NCI-H1092 (cell line): ENCODE measurements at places on chromosomes 1 and 21.

DNA sequence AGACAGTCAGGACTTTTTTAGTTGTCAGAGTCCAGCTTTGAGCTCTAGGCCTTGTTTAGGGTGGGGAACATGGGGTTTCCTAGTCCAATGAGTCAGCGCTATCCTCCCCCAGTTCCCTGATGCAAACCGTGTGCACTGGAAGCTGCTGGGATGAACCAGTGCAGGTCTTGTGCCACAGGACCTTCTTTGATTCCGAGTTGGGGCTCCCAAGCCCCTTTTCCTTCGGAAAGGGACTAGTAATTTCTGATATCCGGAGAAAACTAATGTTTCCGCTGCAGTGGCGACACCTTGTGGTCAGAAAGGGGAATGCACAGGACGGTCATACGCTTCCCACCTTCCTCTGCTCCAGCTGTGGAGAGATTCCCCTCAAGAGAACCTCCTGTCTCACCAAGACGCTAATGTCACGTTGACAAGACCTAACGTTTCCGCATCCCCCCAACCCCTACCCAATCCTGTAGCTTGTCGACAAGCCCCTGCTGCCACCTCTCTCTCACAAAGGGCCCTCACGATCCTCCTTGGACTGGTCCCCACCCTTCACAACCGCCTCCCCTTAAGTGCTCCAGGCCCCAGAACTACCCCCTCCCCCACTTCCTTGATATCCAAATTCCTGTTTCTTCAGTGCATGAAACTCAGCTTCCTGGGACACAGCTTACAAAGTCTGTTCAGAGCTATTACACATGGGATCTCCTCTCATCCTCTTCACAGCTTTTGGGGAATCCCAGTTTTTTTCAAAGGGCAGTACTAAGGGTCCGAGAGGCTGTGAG lies 30.9 kb downstream of the GPA33 start:
- peak; percentile 45 for DNase-seq

DNA sequence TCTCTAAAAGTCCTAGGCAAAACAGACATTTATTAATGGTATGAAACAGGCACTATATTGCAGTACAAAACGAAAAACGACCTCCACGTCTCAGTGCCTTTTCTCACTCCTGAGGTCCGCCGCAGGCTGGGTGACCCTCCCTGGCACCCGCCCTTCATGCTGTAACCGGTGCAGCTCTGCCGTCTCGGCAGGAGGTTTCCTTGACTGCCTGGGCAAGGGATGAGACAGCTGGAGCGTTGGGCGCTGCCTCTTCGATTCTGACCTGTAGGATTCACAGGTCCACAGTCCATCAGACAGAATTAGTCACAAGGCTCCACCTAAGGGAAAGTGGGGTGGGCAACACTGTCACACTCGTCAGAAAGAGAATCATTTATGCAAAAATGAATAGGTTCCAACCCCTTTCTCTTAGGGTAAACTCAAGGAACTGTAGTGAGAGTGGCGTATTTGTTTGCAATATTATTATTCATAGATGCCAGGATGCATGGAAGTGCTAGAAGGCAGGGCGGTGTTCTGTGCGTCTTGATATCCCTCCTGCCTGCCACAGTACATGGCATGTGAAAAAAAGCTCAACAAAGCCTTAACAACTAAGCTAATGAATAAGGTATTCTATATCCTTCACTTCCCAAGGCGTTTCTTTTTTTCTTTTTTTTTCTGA lies 23.5 kb upstream of the ZBTB18 start:
- DNase-seq, result no peak

DNA sequence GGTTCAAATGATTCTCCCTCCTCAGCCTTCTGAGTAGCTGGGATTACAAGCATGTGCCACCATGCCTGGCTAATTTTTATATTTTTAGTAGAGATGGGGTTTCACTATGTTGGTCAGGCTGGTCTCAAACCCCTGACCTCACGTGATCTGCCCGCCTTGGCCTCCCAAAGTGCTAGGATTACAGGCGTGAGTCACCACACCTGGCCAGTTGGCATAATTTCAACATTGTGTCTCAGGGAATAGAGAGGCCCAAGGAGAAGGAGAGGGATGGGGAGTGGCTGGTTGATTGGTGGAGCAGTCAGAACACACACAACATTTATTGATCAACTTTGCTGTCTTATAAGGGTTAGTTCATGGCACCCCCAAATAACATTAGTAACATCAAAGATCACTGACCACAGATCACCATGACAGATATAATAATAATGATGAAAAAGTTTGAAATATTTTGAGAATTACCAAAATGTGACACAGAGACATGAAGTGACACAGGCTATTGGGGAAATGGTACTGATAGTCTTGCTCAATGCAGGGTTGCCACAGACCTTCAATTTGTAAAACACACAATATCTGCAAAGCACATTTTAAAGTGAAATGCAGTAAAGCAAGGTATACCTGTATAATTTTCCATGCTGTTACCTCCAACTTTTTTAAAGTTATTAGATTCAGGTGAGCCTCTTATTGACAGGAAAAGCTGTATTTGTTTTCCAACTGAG lies 15.8 kb upstream of the CYB5R1 start:
- no peak for DNase-seq

DNA sequence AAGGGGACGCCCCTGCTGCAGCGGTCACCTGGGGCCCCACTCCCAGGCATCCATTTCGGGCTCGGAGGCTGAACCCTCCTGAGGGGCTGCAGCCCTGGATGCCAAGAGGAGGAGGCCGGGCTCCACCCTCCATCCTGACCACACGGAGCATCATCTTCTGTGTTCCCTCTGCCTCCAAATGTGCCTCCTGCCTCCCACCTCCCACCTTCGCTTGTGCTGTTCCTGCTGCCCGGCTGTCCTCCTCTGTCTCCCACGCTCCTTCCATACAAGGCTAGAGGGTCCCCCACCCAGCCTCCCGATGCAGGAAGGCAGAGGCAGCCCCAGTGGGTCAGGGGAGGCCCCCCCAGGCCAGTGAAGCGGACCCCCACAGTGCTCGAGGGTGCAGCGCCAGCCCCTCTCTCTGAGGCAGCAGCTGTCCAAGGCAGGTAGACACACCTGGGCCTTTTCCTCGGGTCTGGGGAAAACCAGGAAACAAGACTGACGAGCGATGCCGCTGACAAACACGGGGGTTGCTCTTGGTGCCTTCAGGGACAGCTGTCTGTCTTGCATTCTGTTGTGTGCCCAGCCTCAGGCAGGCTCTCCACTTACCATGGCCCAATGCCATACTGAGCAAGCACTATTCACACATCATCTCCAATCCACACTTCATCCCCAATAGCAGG lies 16.8 kb upstream of the PLEKHG5 start:
- peak; percentile 77 for DNase-seq

- no peak for DNase-seq
Observed at GRCh38 chr1:12142891-12143630, 23.7 kb upstream of the TNFRSF1B start.

- peak; percentile 51 for DNase-seq
Observed at GRCh38 chr1:10507111-10507879, 32.5 kb downstream of the PEX14 start.

- no peak for DNase-seq
Observed at GRCh38 chr1:60235275-60235674, 161.7 kb upstream of the C1orf87 start.

- DNase-seq, result no peak
Observed at GRCh38 chr1:22457345-22457744, 5.7 kb downstream of the ZBTB40 start.

DNA sequence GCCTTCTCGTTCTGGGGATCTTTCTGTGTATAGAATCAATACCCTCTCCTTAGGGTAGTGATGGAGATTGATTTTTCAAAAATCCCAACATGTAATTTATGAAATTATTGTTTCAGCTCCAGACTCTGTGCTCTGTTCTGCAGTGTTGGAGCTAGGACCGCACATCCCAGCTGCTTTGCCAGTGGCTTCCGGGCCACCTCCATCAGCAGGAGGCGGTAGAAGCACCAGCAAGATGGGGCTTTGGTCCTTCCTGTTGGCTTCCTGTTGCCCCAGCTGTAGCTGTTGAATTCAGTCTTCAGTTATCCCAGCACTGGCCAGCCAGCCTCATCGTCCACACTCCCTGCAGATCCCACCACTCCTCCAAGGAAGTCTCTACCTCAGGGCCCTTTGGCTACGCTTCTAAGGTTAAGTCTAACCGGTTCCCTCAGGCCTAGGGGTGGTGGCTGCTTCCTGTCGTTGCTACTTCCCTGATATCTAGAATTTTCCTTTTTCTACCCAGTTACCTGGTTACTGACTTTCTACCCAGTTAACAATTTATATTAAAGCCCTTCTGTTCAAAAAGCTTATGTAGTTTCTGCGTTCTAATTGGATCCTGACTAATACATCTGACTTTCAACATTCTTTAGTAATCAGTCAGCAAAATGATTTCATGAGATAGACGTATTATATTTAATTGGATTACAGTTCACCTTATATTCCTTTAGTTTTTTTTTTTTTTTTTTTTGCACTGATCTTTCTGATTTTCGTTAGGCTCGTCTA lies 24.6 kb downstream of the GALNT2 start:
- DNase-seq, result no peak

DNA sequence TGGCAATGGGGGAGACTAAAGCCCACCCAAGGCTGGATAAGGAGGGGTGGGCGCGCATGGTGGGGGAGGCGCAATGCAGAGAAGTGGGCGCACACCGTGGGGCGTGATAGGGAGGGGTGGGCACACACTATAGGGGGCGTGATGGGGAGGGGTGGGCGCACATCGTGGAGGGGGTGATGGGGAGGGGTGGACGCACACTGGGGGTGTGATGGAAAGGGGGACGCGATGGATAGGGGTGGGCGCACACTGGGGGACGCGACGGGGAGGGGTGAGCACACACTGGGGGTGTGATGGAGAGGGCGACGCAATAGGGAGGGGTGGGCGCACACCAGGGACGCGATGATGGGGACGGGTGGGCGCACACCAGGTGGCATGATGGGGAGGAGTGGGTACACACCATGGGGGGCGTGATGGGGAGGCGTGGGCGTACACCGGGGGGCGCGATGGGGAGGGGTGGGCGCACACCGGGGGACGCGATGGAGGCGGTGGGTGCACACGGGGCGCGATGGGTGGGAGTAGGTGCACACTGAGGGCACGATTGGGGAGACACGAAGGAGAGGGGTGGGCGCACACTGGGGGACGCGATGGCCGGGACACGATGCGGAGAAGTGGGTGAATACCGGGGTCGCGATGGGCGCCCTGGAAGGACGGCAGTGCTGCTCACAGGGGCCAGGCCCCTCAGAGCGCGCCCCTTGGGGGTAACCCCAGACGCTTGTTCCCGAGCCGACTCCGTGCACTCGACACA lies 929 bp downstream of the SUMO3 start:
- DNase-seq, result no peak

GRCh38 chr1:28259934-28260802 lies 850 bp downstream of the SESN2 start:
- peak; percentile 43 for DNase-seq

DNA sequence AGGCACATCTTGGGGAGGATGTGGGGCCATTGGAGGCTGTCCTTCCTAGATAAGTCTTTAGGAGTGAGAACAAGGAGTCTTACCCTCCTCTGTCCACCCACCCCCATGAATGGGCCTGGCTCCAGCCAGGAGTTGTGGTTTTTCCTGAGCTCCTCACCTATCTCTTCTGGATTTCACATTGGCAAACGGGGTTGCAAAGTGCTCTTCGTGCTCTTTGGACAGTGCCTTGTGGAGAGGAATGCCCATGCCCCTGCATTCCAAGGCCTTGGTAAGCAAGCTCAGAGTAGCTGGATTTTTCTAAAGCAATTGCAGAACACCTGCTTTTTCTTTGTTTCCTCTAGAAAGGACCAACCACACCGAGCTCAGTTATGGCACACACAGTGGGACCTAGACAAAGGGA lies 152.1 kb upstream of the CAMK1G start:
- no peak for DNase-seq

DNA sequence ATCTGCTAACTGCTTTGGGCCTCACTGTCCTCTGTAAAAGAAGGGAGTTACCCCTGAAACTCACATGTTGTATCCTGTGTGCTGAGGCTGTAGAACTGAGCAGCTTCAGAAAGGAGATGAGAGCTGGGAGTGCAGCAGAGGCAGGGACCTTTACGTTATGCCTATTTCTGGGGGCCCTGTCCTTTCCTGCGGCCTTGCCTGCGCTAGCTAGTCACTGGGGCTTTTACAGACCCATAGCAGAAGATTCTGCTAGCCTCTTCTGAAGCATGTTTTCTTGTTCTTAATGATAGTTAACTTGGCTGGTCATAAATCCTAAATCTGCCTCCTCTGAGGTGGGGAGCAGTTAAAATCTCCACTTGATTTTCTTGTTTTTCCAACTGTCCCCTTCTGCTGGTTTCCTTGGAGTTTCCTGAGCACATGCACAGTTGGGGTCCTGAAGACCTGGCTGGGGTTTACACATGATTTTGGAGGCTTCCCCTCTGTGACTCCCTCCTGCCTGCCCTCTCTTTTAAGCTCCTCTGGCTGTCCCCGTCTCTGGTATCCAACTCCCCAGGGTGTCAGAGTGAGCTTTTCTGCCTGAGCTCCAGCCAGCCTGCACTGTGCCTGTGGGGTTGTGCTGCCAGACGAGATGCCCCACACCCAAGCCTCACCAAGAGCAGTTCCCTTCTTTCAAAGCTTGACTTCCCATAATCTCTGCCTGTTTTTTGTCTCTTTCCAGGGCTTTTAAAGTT lies 76.6 kb downstream of the NOS1AP start:
- no peak for DNase-seq

GRCh38 chr1:214717351-214717750 lies 114.4 kb downstream of the CENPF start:
- DNase-seq, result no peak

DNA sequence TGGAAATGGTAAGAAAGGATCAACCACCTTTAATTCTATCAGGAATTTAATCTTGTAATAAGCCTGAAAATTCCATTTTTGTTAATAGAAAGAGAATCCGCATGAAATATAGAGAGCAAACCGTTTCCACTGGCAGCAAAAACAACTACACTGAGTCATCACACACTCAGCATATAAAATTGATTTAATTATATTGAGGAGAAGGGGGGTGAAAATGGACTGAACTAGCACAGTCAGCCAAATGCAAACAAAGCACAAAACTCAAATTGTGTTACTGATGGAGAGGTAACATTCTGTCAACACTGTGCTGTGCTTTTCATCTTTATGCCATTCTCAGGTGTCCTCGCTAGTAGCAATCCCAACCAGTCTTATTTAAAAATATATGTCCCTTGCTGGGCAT lies 1583.9 kb downstream of the MRPL39 start:
- DNase-seq, result peak; percentile 50

DNA sequence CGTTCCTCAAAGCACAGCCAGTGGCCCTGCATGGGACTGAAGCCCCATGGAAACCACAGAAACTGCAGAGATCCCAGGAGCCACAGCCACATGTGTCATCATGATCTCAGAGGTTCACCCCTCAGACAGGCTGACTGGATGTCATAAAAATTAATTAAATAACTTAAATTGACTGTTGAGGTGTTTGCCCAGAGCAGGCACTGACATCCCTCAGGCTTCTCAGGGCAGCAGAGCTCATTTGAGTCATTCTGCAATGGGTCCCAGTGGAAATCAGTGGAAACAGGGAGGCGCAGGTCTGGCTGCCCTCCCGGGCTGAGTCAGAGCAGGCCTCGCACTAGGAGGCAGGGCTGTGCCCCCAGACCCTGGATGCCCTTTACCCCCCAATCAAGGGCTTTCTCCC lies 135.1 kb downstream of the CDC7 start:
- DNase-seq, result no peak
